Stimulated activated CD4-positive, alpha-beta T cell treated with anti-CD3 and anti-CD28 coated beads, Interleukin-2, amount 100 ng/mL, for 4 hours (primary cell): ENCODE measurements at places on chromosomes 12 and 14.

DNA sequence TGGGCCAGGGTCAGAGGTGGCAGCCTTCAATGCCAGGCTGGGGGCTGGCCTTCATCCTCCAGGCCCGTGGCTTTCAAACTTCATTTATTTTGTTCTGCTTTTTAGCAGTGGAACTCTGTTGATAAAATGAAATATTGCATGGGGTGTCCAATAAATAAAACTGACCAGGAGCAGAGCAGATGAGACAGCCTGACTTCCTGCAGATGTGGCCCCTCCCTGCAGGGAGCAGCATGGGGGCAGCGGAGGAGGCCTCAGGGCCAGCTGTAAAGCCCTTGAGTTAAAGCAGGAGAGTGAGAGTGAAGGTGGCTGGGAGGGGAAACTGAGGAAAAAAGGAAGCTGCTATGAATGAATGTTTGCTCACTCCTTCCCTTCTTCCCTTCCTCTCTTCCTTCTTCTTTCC, 120.3 kb downstream of the RPAP3 start:
- no peak for DNase-seq

DNA sequence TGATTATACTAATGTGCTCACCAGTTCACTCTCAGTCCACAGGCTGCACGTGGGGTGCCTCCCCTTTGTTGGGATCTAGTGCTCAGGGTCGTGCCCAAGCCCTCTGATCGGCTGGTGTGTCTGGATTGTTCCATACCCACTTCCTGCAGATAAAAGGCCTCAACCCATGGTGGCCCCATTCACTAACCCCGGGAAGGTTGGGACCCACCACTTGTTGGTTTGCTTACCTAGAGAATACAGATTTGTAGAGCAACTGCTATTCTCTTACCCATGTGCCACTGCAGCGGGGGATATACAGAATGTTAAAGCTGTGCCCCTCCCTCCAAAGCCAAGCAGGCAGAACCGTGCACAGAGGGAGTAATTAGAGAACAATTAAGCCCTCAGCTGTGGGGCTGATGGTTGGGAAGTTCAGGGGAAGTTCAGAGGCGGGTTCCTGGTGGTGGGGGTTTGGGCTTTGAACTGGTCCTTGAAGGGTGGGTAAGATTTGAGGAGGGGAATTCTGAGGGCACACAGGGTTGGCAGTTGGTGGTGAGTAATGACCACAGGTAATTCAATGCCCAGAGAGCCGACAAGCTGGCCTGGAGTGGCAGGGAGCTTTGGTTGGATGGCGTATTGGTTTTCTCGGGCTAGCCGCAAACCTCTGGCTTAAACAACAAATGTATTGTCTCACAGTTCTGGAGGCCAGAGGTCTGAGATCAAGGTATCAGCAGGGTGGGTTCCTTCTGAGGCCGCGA, 68.8 kb downstream of the ADCK1 start:
- no peak for DNase-seq

DNA sequence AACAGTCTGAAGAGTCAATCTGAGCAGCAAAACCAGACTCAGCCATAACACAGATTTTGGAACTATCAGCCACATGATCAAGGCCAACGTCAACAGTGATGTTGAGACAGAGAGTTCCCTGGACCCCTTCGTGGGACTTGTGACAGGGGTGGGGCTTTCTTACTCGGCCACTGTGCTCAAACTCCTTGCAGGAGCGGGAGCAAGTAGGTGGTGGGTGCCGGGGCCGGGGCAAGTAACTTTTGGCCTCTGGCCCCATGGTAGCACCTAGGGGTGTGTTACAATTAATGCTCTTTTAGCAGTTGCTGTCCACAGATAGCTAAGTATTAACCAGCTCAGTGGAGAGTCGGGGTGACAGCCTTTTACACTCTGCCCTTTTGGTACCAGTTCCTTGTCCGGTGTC, 384.4 kb downstream of the NUAK1 start:
- no peak for DNase-seq

DNA sequence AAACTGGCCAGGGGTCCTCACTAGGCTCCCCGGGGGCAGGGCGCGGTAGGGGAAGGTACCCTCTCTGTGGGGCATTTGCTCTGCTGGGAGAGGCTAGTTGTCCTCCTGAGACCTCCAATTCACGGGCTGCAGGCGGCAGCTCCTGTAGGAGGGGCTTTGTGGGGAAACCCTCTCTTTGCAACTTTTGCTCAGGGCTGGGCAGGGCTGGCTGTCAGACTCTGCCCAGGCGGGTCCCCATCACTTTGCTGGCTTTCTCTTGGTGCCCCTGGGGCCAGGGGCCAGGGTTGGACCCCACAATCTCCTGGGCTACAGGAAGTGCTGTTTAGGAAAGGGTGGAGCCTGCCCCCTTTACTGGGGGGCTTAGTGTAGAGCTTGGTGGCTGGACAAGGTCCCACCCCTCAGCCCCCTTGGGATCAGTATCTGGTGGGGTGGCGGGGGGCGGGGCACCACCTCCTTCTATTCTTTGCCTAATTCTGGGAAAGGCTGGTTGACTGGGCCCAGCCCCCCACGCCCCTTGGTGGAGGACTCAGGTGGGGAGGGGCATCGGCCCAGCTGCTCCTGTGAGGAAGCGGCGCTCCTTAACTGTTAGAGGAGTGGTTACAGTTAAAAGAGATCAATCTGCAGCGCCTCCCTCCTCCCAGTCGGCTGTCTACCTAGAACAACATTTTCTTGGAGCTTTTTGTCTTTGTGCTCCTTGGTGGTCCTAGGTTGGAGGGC, 918.7 kb downstream of the AACS start:
- no peak for DNase-seq

DNA sequence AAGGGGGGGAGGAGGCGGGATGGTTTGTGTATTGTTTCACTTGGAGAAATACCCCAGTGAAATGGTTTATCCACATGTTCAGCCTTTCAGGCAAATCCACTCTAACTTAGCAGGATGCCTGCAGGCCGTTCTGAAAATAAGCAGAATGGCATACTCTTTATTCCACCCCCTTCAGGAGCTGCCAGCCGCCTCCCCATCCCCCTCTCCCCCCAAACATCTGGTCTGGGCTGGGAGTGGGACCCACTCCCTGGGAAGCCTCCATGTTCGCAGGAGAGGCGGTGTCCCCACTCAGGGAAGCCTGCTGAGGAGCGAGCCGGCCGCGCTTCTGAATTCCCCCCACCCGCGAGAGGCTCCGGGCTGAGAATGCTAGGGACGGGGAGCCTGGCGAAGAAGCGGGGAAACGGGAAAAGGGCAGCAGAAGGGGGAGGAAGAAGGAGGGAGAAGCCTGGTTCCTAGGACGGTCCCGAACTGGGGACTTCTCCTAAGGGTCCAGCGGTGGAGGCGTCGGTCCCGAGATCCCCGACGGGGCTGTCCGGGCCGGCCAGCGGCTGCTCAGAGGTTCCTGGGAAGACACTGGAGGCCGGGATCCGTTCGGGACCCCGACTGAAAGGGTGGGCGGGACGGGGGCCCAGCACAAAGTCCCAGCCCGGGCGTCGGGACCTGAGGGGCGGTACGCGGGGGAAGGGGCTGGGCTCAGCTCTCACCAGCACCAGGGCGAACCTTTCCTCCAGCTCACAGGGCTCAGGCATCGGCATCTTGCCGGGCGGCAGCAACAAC, 666 bp downstream of the FMNL3 start:
- no peak for DNase-seq

DNA sequence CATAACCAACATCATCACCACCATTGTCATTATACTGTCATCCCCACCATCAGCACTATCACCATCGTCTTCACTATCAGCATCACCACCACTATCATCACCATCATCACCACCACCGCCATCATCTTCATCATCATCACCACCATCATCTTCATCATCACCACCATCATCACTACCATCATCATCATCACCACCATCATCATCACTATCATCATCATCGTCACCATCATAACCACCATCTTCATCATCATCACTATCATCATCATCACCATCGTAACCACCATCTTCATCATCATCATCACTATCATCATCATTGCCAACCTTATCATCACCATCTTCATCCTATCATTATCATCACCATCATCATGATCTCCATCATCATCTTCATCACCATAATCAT, 39.0 kb downstream of the SVOP start:
- DNase-seq, result no peak

DNA sequence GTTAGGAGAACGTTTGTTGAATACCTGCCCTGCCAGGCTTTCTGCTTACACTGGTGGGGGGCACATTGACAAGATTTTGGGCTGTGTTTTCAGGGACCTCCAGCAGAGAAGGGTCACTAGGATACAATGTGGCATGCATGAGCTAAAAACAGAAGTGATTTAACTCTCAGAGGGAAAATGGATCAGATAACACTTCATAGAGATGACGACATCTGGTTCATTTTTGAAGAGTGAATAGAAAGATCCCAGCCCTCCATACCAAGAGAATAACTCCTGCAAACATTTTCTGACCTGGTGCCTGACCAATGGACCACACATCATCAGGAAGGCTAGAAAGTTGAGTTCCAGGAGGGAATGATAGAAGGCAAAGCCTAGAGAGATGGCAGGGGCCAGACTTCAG, 33.7 kb downstream of the CKB start:
- DNase-seq, result no peak

DNA sequence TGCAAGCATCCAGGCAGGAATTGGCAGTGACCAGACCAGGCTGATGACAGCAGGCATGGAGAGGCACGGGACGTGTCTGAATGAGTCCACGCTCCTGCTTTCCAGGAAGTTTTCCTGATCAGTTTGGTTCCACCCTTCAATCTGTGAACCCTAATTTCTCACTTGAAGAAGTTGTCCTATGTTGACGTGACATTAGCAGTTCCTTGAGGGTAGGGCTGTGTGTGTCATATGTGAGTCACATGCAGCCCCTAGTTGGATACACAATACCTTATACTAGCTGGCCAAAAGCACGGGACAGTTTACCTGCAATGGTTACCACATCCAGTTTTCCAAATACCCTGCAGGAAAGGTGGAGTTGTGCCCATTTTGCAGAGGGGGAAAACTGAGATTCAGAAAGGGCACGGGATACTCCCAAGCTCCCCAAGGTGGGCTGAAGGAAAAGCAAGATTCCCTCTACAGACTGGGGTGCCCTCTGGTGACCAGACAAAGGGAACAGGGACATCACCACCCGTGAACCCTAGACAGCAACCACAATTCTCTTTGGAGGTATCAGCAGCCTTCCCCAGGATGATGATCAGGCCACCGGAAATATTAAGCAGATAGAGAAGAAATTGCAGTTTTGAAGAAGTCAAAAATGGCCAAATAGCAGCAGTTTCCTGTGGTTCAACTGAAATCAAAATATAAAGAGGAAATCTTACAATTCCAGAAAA, 194.5 kb downstream of the PHETA1 start:
- no peak for DNase-seq

DNA sequence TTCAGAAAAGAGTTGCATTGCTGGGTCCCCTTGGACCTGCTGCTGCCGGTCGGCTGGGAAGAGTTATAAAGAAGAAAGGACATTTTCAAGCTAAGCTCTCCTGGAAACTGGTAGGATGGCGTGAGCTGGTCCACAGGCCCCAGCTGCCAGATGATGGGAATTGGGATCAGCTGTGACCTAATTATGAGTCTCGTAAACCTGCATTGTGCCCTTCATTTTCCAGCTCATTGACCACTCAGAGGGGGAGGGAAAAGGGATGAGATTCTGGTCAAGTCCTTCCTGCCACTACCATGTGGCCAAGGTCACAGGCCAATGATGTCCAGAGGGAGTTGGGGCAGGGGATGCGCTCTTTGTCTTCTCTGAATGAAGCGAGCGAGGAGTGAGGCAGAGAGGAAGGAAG, 320.9 kb downstream of the NRXN3 start:
- DNase-seq, result no peak

- no peak for DNase-seq
Measured at GRCh38 chr14:50768680-50769079, 62.3 kb downstream of the NIN start.

- no peak for DNase-seq
Measured at GRCh38 chr12:92558215-92558773, 144.5 kb upstream of the PLEKHG7 start.

- DNase-seq, result no peak
Measured at GRCh38 chr14:51318813-51319597, 79.0 kb downstream of the TMX1 start.

DNA sequence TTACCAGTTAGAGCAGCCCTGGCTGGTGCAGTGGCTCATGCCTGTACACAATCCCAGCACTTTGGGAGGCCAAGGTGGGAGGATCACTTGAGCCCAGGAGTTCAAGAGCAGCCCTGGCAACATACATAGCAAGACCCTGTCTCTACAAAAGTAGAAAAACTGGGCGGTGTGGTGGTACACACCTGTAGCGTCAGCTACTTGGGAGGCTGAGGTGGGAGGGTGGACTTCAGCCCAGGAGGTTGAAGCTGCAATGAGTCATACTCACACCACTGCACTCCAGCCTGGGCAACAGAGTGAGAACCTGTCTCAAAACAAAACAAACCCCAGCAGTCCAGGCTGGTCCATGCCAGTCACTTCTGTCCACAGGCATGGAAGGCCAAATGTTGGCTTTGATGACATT, 7.4 kb downstream of the COX14 start:
- no peak for DNase-seq

- no peak for DNase-seq
Measured at GRCh38 chr12:116864371-116865160, 16.7 kb downstream of the HRK start.

DNA sequence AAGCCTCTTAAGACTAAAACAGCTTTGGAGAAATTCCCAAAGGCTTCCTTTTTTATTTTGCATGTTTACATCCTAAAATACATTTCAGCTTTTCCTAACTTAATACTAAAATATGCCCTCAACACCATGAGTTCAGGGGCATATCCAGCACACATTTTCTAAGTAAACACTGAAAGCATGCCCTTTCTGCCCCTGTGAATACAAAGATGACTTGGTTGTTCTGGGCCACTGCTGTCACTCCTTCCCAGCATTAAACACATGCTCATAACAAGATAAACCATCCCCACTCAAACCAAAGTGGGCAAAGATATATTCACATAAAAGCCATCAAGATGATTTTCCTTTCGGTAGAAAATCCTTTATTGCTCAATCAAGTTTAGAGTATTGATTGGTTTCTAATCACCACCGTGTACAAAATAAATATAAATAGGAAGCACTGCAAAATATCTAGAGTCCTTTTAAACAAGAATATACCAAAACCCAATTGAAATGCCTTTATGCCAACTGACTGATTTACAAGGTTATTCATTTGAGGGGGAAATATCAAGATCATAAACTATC, 1.9 kb downstream of the CCNB1IP1 start:
- DNase-seq, result no peak

GRCh38 chr12:50732591-50732990, 31.3 kb upstream of the ATF1 start:
- no peak for DNase-seq

DNA sequence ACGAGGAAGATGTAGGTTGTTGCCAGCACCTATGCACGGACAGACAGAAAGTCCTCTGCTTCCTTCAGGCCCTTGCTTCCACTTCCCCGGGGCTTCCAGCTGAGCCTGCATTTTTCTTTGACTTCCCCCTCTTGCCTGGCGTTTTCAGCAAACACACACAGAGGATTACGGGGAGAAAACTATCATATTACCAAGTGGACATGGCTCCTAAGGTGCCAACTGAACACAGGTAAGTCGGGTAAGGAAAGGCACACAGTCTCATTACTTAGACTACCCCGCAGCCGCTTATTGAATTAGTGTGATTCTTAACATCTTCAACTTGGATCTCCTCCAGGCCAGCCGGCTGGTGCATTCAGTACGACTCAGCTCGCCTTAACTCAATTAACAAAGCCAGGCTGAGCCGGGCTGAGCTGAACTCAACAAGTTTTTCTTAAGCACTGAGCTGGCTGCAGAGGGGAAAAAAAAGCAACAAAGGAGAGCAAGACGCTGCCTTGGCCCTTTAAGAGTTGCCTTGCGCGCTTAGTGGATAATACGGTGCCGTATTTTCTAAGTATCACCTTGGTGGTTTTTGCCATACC, 19.2 kb upstream of the MAP1LC3B2 start:
- DNase-seq, result no peak
